ENCODE measurements at places on chromosomes 7 and 10. TPM values are rescaled to one million over a fixed set of nuclear protein-coding genes. Genes with fewer than 3 reads are reported as not detected.

Gene OPALIN
- 0.03 TPM for polyA plus RNA-seq

Gene ZKSCAN1
- polyA plus RNA-seq: 8.2 TPM

- H3K4me1 ChIP-seq: peaks cover 10% of the 10 kb centered on the region
- no peaks in the 10 kb centered on the region for H3K27me3 ChIP-seq
- no peak overlapping the region for H3K27ac ChIP-seq
- no peak overlapping the region for H3K4me3 ChIP-seq
- H3K36me3 ChIP-seq: no peaks in the 10 kb centered on the region
These were observed 19.2 kb downstream of the SLC18A2 start for GRCh38 chr10:117260084-117260483.

- H3K36me3 ChIP-seq: no peaks in the 10 kb centered on the region
- no peaks in the 10 kb centered on the region for H3K4me1 ChIP-seq
- no peak overlapping the region for H3K4me3 ChIP-seq
- no peak for DNase-seq
- H3K27ac ChIP-seq: no peak overlapping the region
These were observed 61.6 kb upstream of the RNF32 start for GRCh38 chr7:156578978-156579430.

DNA sequence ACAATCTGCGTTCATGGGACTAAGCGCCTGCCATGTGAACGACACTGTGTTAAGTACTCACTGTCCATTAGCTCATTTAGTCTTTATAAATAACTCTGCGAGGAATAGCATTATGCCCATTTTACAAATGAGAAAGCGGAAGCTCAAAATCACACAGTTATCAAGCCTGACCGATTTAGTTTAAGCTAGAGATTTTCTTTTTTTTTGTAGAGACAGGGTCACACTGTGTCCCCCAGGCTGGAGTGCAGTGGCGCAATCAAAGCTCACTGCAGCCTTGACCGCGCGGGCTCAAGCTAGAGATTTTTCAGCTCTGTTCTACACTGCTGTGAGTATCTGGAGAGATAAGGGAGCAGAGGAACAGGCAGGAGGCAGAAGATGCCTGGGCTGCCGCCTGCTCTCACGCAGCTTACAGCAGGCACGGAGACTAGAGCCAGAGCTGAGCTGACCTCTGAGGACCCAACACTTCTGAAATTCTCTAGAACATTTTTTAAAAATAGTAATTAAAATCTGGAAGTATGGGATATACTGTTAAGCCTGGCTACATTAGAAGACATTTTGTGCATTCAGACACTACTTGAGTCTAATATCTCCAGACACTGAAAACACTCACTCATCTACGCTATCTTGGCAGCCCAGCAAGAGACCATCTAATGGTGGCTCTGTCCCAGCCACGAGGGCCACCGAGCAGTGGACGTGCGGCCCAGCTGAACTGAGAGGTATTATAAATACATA, 38.7 kb downstream of the GNA12 start:
- H3K4me1 ChIP-seq: peaks cover 22% of the 10 kb centered on the region
- no peak overlapping the region for H3K4me3 ChIP-seq
- no peak for DNase-seq
- H3K36me3 ChIP-seq: no peaks in the 10 kb centered on the region

Gene H2BK1
- not detected for polyA plus RNA-seq

Gene GIMAP8
- polyA plus RNA-seq: not detected

Gene CFAP46
- polyA plus RNA-seq: 2.6 TPM

GRCh38 chr7:156386097-156386496, 254.5 kb upstream of the RNF32 start:
- no peak overlapping the region for H3K27ac ChIP-seq
- DNase-seq: peak; percentile 81
- no peak overlapping the region for H3K4me3 ChIP-seq
- H3K27me3 ChIP-seq: no peaks in the 10 kb centered on the region

Gene PLA2G12B
- polyA plus RNA-seq: not detected

GRCh38 chr10:130495116-130495862, 359.1 kb downstream of the GLRX3 start:
- no peaks in the 10 kb centered on the region for H3K27me3 ChIP-seq
- no peak overlapping the region for H3K27ac ChIP-seq
- DNase-seq: no peak
- H3K4me3 ChIP-seq: no peak overlapping the region
- no peaks in the 10 kb centered on the region for H3K4me1 ChIP-seq

Gene FASTK
- polyA plus RNA-seq: 116 TPM

DNA sequence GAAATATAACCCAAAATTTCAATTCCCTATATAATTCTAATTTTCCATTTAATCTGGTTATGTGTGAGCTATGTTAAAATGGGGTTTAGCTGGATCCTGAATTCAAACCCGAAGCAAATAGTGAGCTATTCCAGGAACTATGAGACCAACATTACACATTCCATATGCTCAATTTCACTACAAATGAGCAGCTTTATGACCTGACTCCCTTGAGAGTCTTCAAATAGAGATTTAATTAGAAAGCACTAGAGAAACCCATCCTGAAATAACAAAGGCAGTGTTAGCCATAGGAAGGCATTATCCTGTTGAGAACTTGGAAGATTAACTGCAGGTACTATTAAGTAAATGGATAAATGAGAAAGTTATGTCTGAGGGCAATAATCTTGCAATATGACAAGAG, 890.0 kb downstream of the GRM8 start:
- no peaks in the 10 kb centered on the region for H3K36me3 ChIP-seq
- no peak overlapping the region for H3K4me3 ChIP-seq
- H3K27ac ChIP-seq: no peak overlapping the region
- no peak for DNase-seq
- H3K4me1 ChIP-seq: no peaks in the 10 kb centered on the region

GRCh38 chr10:128069351-128070051, 56.7 kb downstream of the MKI67 start:
- no peak overlapping the region for H3K4me3 ChIP-seq
- H3K27me3 ChIP-seq: 0 out of 2 replicates have a peak, but pooled peaks cover 2% of the 10 kb centered on the region
- peak; percentile 19 for DNase-seq

DNA sequence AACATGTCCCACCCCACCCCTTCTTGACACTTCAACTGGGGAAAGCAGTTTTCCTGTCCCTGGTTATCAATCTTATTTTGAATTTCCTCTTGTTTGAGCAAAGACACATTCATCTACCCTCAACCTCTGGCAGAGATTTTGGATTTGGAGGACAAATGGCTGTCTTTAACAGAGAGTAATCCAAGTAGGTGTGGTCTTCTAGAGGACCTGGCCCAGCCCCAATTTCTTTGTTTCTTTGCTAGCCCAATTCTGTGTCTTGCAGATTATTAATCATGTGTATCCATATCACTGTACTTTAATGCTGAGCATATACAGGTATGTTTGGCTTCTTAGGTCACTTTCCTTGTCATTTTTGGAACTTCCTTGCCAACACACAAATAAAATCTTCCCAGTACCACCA, 58.8 kb upstream of the ADCY1 start:
- H3K4me1 ChIP-seq: no peaks in the 10 kb centered on the region
- no peak for DNase-seq
- H3K27ac ChIP-seq: no peak overlapping the region
- no peak overlapping the region for H3K4me3 ChIP-seq

- H3K4me3 ChIP-seq: no peak overlapping the region
- no peak for DNase-seq
- no peaks in the 10 kb centered on the region for H3K36me3 ChIP-seq
- no peak overlapping the region for H3K27ac ChIP-seq
- H3K27me3 ChIP-seq: no peaks in the 10 kb centered on the region
These were observed 431.3 kb upstream of the ETV1 start for GRCh38 chr7:14420768-14421167.

DNA sequence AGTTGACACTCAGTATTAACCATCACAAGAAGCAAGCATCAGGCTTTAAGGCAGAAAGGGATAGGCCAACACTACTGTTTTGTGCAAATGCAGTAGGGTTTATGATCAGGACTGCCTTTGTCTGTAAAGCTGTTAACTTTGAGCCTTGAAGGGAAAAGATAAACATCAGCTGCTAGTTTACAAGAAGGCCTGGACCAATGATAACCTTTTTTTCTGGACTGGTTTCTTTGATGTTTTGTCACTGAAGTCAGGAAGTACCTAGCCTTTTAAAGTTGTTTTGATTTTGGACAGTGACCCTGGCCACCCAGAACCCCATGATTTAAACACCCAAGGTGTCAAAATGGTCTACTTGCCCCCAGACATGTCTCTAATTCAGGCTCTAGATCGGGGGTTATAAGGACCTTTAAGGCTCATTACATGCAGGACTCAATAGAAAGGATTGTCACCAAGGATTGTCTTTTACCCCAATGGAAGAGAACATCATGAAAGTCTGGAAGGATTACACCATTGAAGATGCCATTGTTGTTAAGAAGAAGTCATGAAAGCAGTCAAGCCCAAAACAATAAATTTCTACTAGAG, 50.1 kb downstream of the CROT start:
- no peaks in the 10 kb centered on the region for H3K36me3 ChIP-seq
- no peaks in the 10 kb centered on the region for H3K4me1 ChIP-seq
- no peak overlapping the region for H3K27ac ChIP-seq
- no peaks in the 10 kb centered on the region for H3K27me3 ChIP-seq
- no peak overlapping the region for H3K4me3 ChIP-seq
- DNase-seq: no peak

DNA sequence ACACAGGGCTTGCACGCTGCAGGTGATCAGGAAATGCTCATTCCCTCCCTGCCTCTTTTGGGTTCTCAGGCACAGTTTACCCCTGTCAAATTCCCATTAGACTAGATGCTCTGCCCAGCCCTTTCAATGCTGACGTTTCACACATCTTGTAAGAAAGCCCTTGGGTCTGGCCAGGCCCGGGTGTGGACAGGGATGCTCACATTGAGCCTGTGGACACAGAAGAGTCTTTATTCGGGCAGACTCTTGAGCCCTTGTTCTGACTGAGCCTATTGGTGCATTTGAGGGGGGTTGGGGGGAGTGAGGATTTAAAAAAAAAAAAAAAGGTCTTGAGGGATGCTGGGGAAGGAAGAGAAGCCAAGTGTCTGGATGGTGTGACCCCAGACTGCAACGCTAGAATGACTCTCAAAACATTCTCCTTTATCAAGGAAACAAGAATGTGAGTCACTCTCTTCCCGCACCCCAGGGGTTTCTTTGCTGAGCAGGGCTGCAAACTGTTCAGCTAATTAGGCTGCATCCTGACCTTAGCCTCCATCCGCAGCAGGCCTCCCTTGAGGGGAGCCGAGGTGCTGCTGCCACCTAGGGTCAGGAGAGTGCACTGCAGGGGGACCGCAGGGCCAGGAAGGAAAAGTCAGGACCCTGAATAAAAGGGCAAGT, 53.6 kb upstream of the TMEM72 start:
- DNase-seq: peak; percentile 97
- H3K27ac ChIP-seq: no peak overlapping the region
- no peaks in the 10 kb centered on the region for H3K27me3 ChIP-seq
- no peaks in the 10 kb centered on the region for H3K36me3 ChIP-seq
- no peak overlapping the region for H3K4me3 ChIP-seq
- H3K4me1 ChIP-seq: peaks cover 7% of the 10 kb centered on the region

GRCh38 chr10:33112831-33113455, 154.9 kb upstream of the ITGB1 start:
- H3K27me3 ChIP-seq: no peaks in the 10 kb centered on the region

GRCh38 chr7:80107278-80107677, 27.4 kb upstream of the GNAI1 start:
- no peaks in the 10 kb centered on the region for H3K27me3 ChIP-seq
- no peaks in the 10 kb centered on the region for H3K4me1 ChIP-seq
- no peak overlapping the region for H3K27ac ChIP-seq
- H3K4me3 ChIP-seq: no peak overlapping the region
- no peaks in the 10 kb centered on the region for H3K36me3 ChIP-seq

- H3K27ac ChIP-seq: no peak overlapping the region
- no peaks in the 10 kb centered on the region for H3K4me1 ChIP-seq
- no peaks in the 10 kb centered on the region for H3K36me3 ChIP-seq
- no peaks in the 10 kb centered on the region for H3K27me3 ChIP-seq
- no peak for DNase-seq
These were observed 24.1 kb upstream of the NRCAM start for GRCh38 chr7:108480311-108480710.

- H3K27me3 ChIP-seq: no peaks in the 10 kb centered on the region
- H3K27ac ChIP-seq: no peak overlapping the region
- no peak overlapping the region for H3K4me3 ChIP-seq
- H3K36me3 ChIP-seq: peaks cover 2% of the 10 kb centered on the region
- DNase-seq: no peak
These were observed 33.6 kb upstream of the A1CF start for GRCh38 chr10:50919010-50919409.

DNA sequence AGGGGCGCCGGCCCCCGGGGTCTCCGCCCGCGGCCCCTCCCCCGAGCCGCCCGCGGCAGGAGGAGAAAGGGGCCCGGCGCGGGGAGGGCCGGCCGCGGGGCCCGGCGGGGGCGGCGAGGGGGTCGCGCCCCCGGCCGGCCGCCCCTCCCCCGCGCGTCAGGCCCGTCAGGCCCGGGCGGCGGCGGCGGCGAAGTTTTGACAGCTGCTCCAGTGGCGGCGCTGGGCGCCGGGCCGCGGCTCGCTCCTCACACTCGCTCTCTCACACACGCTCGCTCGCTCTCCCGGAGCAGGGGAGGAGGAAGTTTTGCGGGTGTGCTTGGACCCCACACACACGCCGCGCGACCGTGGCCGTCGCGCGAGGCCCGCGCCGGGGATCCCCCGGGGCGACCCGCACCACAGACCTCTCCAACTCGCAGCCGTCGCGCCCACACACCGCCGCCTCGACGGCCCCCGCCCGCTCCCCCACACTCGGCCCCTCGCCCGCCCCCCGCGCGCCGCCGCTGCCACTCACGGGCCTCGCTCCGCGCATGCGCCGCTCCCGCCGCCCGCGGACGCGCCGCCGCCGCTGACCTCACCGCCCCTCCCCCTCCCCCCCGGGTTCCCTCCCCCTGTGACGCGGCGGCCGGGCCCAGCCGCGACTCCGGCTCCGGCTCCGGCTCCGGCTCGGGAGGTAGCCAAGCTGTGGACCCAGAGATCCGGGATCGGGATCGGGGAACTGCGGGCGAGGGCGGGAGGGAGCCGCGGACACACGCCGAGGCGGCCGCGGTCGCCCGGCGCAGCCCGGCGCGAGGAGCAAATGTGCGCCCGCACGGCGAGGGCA, 518 bp upstream of the KMT2C start:
- peak overlapping the region; percentile 91 for H3K4me3 ChIP-seq
- no peaks in the 10 kb centered on the region for H3K27me3 ChIP-seq
- peak; percentile 97 for DNase-seq
- peaks cover 3% of the 10 kb centered on the region for H3K4me1 ChIP-seq
- H3K27ac ChIP-seq: no peak overlapping the region
- H3K36me3 ChIP-seq: no peaks in the 10 kb centered on the region

Gene TRIM50
- 0.25 TPM for polyA plus RNA-seq

DNA sequence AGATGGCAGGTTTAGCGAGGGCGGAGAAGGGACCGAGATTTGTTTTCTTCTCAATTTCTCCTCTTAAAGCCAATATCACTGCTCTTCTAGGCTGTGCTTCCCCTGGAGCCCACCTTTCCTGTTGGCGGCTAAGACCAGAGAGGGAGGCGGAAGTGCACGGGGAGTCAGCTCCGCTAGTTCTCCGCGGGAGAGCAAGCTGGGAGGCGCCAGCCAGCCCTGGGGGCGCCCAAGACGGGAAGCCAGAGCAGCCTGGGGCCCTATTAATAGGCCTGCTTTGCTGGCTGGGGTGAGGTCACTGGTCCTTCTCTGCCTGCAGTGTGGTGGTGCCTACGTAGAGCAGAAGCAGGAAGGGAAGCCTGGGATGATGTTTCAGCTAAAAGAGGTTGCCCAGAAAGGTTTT, 61.6 kb downstream of the LSM5 start:
- H3K4me3 ChIP-seq: peak overlapping the region; percentile 46
- no peaks in the 10 kb centered on the region for H3K36me3 ChIP-seq
- no peak overlapping the region for H3K27ac ChIP-seq
- H3K27me3 ChIP-seq: peaks cover 44% of the 10 kb centered on the region
- no peaks in the 10 kb centered on the region for H3K4me1 ChIP-seq
- DNase-seq: no peak

GRCh38 chr10:46992803-46993561, 81.8 kb downstream of the PTPN20 start:
- H3K27me3 ChIP-seq: no peaks in the 10 kb centered on the region
- peak; percentile 56 for DNase-seq
- no peak overlapping the region for H3K27ac ChIP-seq
- peaks cover 3% of the 10 kb centered on the region for H3K4me1 ChIP-seq
- no peak overlapping the region for H3K4me3 ChIP-seq
- no peaks in the 10 kb centered on the region for H3K36me3 ChIP-seq

Gene KCNH2
- polyA plus RNA-seq: 15.0 TPM

Gene MAGI2
- polyA plus RNA-seq: 6.0 TPM

Measured in H1 (cell line).